AG04450 (cell line): ENCODE measurements at places on chromosomes 12 and 14. TPM values are rescaled to one million over a fixed set of nuclear protein-coding genes. Genes with fewer than 3 reads are reported as not detected.

- no peak for DNase-seq
These were observed 2.1 kb downstream of the TARBP2 start for GRCh38 chr12:53502983-53503728.

DNA sequence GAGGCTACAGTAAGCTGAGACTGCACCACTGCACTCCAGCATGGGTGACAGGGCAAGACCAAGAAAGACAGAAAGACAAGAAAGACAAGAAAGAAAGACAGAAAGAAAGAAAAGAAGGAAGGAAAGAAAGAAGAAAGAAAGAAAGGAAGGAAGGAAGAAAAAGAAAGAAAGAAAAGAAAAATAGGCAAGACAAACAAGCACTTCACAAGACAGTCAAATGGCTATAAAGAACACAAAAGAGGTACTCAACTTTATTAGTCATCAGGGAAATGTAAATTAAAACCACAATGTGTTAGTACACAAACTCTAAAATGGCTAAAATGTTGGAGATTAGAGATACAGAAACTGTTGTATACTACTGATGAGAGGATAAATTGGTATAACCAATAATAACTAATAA, 6.6 kb downstream of the ATXN3 start:
- no peak for DNase-seq

DNA sequence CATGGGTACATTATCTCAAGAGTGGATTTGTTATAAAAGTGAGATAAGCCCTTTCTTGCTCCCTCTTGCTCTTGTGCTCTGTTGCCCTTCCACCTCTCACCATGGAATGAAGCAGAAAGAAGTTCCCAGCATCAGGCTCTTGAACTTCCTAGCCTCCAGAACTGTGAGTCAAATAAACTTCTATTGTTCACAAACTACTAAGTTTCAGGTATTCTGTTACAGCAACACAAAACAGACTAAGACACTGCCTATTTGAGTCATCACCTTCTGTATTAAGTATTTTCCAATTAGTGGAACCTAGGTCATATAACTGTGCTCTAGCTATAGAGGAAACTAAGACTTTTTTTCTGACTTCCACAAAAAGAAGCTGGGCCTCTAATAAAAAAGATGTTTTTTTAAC, 201.2 kb upstream of the FOXG1 start:
- no peak for DNase-seq

Gene PLA2G1B
- 0.20 and 0.41 TPM in 2 replicates for polyA plus RNA-seq

Gene TEX52
- polyA plus RNA-seq, result not detected in 2 replicates
